Right ventricle myocardium inferior (tissue), 1 donor: ENCODE measurements at places on chromosomes 1 and 21. TPM values are rescaled to one million over a fixed set of nuclear protein-coding genes. Genes with fewer than 3 reads are reported as not detected.

DNA sequence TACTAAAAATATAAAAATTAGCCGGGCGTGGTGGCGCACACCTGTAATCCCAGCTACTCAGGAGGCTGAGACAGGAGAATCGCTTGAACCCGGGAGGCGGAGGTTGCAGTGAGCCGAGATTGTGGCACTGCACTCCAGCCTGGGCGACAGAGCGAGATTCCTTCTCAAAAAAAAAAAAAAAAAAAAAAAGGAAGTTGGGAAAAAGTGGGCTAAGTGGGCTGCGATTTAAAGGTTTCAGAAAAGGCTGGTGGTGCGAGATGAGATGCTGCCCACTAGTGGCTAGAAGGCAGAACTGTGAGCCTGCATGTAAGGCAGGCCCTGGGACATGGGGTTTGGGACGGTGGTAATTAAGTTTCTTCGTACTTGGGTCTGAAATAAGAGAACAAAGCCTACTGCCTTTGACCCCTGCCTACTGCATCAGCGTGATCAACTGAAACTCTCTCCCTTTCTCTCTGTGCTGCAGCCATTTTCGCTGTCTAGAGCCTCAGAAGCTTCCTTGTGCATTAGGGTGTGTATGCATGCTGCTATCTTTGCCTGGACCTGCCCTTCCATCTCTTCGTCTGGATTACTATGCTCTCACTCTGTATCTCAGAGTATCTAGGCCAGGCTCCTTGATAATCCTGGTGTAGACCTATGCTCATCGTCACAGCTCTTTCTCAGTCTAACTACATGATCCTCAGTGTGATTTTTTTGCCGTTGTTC is 12.4 kb downstream of the FMOD start:
- DNase-seq, result no peak

GRCh38 chr1:224594360-224594759 is 21.8 kb upstream of the CNIH3 start:
- DNase-seq, result no peak

- no peak for DNase-seq
Measured at GRCh38 chr1:170503665-170504064, 28.3 kb upstream of the GORAB start.

- DNase-seq, result no peak
Measured at GRCh38 chr1:1680912-1681273, 11.7 kb downstream of the SLC35E2B start.

DNA sequence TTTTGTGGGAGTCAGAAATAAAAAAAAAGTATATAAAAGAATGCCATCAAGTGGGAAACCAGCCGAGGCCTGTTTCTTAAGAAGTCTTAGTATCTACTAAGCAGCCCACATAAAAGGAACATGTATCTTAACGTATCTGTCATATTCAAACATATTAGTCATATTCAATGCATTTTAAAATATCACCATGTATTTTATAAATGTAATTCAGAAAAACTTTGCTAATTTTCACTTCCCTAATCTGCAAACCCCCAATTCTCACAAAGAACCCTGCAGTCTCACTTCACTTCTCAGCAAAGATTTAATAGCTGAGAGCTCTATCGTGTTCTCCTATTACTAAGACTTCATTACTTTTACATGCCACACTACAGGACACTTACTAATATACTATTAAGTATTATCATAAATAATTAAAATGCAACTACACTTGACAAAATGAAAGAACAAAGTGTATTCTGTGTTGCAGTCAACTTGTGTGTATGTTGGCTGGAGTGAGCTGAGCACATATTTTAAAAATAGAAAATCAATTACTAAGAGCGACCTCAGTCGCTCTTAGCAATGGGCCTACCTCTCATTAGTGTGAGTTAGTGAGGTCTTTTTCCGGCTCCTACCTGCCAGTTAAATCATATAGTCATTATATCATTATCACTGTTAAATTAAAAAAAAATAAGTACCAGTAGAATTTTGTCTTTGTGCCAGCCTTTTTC is 484.3 kb downstream of the LMO4 start:
- DNase-seq, result no peak

DNA sequence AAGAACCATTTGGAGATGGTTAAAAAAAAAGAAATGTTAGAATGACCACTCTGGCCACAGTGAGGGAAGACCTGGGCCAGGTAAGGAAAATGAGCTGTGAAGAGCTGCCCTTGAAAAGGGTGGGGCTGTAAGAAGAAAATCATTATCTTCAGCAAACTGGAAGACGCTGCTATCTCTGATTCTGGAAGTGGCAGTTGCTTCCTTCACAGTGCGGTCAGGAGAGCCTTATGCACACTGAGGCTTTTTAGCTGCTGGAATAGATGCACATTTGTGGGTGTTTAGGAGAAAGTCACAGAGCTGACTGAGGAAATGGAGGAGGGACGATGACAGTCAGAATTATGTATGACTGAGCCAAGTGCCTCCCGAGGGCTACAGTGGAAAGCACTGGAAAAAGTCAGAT is 91.6 kb downstream of the TBX19 start:
- no peak for DNase-seq

DNA sequence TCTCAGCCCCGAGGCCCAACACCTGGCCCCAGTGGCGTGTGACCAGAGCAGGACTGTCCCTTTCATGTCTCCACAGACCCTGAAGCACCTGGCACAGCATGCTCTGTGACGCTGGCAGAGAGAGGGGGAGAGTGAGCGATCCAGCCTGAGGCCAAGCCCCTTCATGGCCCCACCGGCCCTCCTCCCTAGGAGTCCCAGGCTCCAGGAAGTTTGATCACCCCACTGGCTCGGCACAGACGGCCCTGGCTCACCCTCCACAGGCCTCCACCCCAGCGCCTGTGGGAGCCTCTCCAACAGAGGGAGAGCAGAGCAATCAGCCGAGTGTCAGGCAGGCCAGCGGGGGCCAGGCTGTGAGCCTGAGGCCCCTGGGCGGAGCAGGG is 11.0 kb downstream of the SH3BGRL3 start:
- no peak for DNase-seq

DNA sequence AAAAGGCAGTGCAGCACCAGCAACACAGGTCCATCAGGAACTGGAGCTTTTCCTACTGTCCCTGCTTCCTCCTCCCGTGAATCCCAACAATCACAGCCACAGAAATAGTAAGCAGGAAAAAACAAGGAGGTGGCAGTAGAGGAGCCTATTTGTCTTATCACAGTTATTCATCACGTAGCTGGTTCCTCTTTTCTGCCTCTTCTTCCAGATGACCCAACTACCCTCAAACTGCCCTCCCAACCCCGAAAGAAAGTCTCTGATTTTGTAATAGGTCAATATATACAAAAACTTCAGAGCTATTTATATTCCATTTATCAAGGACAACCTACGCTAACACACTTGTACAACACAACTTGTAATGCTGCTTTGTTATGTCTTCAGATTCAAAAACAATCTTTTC is 21.4 kb downstream of the GNB1 start:
- no peak for DNase-seq

DNA sequence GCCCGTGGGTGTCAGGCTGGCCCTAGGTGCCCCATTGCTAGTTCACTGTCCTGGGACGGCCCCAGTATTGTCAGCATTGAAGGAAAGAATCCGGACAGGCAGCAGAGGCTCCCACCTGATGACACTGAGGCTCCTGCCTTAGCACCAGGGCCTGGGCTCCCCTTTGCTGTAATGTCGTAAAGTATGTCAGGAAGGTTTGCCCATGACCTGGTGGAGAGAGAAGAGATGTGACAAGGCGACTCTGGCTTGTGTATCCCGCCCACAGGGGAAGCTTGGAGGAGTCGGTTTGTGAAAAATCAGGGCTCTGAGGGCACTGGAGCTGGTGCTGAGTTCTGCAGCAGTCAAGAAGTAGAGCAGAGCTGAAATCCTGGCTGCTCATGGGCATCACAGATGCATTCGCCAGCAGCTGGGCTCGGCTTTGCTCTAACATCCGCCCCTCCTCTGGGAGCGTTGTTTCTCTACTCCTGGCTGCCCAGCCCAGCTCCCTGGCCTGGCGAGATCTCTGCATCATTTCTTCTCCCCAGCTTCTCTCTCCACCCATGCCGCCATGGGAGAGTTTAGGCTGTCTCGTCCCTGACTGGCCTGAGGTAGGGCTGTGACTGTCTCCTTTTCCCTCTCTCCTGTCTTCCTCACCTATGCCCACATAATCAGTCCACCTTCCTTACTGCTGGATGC is 74.1 kb downstream of the ADARB1 start:
- no peak for DNase-seq

DNA sequence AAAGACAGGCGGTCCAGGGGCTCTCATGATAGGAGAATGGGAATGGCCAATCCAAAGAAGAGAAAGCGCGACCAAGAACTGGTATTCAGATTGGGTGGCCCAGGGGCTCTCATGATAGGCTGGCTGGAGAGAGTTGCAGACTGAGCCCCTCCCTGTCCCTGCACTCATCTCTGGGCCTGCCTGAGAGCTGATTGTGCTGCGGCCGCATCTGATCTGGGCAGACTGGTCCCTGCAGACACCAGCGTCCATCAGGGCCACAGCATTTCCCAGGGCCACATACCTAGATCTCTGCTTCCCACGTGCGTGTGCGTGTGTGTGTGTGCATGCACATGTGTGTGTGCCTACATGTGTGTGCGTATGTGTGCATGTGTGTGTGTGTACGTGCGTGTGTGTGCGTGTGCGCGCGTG is 30.4 kb upstream of the MAN1C1 start:
- DNase-seq, result no peak

DNA sequence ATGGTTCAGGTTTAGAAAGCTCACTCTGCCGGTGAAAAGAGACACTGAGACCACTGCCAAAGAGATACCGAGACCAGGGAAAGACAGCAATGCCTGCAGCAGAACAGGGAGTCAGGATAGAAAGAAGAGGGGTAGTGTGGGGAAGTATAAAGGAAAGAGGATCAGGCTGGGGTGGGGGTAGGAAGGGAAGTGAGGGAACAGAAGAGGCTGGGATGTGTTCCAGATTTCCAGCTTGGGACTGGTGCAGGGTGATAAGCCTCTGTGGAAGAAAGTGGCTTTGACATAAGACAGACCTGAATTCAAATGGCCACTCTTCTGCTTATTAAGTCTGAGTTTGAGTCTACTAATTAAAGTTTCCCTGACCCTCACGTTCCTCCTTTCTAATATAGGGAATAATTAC is 105.9 kb downstream of the PIK3R3 start:
- DNase-seq, result no peak

DNA sequence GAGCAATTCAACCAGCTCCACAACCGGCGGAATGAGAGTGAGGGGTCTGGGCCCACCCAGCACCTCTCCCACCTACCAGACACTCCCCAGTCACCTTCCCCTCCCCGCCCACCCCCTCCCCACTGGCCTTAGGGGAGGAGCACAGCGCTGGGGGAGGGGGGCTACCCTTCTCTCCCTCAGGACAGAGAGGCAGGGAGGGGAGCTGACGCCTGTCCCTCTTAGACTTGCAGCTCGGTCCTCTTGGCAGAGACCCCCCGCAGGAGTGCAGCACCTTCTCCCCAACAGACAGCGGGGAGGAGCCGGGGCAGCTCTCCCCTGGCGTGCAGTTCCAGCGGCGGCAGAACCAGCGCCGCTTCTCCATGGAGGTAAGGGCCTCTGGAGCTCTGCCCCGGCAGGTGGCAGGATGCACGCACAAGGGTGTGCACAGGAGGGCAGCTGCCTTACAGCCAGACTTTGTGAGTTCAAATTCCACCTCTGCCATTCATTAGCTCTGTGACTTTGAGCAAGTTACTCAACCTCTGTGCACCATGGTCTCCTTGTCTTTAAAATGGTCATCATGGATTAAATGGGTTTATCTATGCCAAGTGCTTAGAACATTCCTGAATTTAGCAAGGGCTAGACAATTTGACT is 18.9 kb downstream of the CDK18 start:
- DNase-seq, result no peak

The NCMAP gene
- total RNA-seq, result 0.22 TPM

The TNNI3K gene
- total RNA-seq, result 83.9 TPM
